ENCODE measurements at places on chromosomes 6 and 20.

DNA sequence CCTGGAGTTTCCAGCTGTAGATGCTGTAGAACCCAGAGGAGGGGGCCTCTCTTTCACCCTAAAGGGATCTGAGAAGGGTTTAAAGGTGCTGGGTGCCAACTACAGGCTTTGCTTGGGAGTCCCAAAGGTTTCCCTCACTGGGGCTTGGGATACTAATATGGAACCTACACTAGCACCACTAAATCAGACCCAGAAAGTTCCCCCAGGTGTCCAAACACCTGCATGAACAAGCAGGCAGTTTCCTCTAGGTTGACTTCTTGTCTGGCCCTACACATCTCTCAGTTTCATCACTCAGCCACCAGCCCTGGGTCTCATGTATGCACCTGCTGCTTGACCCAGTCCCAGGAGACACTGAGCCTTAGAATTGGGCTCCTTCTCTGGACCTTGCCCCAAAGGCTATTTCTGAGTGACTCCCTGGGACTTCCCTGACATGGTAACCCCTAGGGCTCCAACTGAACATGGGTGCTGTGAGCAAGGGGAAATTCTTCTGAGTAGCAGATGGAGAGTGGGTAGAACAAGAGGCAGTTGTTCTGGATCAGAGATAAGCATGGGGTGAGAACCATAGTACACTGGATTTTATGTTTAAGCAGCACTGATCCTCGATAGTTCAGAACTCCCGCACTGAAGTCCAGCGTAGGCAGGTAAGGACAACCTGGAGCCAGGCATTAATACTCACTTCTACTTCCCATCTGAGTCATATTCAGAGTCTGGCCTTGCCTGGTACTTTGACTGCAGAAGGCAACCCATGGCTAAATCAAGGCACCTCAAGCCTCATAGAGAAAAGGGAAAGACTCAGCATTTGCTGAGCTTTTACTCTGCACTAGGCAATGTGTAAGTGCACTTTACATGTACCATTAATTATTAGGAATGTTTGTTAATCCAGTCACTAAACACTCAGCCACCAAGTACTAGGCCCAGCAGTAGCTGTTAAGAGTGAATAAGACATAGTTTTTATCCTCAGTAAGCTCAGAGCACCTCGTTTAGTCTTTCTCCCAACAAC, 16.8 kb downstream of the BCL2L1 start:
- DNase-seq, result no peak

DNA sequence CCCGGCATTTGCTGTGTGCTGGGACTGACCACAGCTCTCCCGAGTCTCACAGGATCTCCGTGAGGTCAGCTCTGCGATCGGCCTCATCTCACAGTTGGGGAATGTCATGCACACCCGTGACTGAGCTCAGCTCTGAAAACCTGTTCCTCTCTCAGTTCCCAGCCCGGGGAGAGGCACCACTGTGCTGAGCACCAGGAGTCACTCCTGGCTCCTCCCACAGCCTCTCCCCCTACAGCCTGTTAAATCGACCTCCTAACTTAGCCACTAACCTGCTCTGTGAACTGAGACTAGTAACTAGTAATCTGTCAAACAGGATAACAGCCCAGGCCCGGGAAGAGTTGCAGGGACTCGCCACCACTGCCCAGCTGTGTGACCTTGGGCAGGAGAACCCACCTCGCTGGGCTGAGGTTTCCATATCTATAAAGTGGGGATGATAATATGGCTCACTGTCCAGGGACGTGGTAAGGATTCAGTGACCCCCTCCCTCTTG, 20.1 kb upstream of the NOL4L start:
- no peak for DNase-seq

- DNase-seq, result no peak
Observed at GRCh38 chr20:20366551-20366875, 1.4 kb upstream of the INSM1 start.

DNA sequence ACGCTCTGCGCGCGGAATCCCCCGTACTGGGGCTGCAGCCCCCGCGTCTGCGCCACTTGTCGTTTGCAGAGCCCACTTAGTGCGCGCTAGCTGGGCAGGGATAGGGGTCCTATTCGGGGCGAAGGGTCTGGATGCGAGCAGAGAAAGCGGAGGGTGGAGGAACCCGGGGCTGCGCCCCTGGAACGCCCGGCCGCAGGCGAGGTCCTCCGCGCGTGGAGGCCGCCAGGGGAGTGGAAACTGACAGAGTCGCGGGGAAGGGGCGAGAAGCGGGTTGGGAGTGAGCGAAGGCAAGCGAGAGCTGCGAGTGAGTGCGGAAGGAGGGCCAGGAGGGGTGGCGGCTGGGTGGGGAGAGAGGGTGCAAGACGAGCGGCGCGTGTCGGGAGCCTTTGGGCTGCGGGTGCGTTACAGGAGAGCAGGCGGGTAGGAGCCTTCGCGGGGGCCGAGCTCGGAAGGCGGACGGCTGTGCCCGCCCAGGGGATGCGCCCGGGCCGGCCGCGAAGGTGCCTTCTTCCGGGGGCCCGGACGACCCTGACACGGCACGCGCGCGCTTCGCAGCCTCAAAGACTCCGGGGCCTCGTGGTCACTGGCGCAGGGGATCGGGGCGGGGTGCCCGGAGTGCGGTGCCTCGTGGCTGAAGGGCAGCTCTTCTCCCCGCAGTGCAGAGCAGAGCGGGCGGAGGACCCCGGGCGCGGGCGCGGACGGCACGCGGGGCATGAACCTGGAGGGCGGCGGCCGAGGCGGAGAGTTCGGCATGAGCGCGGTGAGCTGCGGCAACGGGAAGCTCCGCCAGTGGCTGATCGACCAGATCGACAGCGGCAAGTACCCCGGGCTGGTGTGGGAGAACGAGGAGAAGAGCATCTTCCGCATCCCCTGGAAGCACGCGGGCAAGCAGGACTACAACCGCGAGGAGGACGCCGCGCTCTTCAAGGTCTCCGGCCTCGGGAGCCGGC, 1.2 kb downstream of the IRF4 start:
- DNase-seq, result no peak

GRCh38 chr6:106518748-106519147, 110.5 kb downstream of the RTN4IP1 start:
- DNase-seq, result no peak
